GM13976 (cell line): ENCODE measurements at places on chromosomes 4 and X.

GRCh38 chr4:633976-634598, 8.7 kb downstream of the PDE6B start:
- no peak for DNase-seq

DNA sequence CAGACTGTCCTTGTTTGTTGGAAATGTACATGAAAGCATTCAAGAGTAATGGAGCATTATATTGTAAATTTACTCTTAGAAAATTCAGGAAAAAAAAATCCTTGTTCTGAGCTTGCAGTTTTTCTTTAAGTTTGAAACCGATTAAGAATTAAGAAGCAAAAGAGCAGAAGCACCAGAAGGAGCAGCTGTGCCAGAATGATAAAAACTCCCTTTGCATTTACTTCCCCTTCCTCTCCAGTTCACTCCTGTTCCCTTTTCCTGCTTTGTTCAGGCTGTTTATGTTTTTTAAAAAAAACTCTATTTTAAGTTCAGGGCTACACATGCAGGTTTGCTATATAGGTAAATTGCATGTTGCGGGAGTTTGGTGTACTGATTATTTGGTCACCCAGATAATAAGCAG, 90.3 kb downstream of the ATOH1 start:
- DNase-seq, result no peak

DNA sequence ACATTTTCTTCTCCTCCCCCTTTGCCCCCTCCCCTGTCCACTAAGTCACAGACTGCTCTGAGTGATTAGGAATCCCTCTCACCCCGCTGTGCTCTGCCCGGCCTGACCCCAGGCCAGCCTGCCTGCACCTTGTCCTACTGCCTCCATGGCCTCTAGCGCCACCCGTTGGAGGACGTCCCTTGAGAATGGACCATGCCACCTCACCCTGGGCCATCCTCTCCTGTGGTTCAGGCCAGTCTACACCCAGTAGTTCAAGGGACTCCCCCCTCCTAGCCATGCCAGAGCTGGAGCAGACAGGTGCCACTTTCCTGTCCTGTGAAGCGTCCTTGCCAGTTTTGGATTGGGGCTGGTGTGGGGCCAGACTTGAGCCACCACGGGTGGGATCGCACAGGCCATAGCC, 9.7 kb upstream of the IRAK1 start:
- no peak for DNase-seq

DNA sequence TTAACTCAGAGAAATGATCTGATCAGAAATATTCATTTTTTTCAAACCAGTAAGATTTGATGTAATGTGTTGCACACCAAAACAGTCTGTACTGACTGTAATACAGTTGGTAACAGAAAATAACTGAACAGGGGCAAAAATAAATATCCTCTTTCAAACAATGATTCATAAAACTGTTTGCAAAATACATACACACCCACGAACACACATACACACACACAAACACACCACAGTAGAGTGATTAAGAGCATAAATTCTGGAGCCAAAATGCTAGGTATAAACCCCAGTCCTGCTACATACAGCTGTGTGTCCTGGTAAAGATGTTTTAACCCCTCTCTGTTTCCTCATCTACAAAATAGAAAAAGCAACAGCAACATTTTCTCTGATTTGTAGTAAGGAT, 376.6 kb downstream of the PDGFC start:
- DNase-seq, result no peak

GRCh38 chr4:104848597-104849225, 298.0 kb upstream of the TET2 start:
- DNase-seq, result no peak
